ENCODE measurements at places on chromosomes 2 and 18.

GRCh38 chr18:69636529-69637301 is 236.0 kb downstream of the DOK6 start:
- DNase-seq: no peak

GRCh38 chr18:48709371-48710062 is 170.7 kb downstream of the CTIF start:
- no peak for DNase-seq

DNA sequence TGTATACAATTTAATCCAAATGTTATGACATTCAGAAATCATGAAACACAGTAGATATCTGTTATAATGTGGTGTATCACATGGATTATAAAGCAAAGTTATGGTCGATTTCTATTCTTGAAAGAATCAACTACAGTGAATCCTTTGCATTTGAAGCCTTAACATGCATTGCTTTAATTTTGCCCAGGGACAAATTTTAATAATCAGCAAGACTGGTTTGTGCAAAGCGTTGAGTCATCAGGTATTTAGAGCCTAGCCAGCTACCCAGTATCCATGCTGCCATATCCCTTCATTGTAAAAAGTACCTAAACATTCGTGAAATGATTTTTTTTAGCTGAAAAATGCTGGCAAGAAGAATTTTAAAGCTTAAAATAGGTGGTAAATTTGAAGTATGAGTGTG is 8.9 kb upstream of the SPDYA start:
- DNase-seq: no peak

DNA sequence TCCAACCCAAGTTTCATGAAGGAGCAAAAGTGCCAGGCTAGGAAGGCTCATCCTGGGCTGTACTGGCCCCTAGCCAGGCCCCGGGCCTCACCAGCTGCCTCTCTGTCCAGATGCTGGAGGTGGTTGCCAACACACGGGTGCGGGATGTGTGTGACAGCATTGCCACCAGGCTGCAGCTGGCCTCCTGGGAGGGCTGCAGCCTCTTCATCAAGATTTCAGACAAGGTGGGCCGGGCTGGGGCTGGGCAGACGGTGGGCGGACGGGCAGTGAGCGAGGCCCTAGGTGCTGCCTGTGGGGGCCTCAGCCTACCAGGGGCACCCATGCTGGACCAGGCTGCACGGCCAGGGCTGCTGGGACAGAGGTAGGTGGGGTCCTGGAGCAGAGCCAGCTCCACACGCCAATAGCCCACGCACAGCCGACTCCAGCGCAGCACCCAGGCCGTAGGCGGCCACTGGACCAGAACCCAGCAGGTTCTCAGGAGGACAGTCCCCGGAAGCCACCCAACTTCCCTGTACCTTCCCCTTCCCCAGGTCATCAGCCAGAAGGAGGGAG is 11.8 kb upstream of the GPR17 start:
- DNase-seq: no peak

DNA sequence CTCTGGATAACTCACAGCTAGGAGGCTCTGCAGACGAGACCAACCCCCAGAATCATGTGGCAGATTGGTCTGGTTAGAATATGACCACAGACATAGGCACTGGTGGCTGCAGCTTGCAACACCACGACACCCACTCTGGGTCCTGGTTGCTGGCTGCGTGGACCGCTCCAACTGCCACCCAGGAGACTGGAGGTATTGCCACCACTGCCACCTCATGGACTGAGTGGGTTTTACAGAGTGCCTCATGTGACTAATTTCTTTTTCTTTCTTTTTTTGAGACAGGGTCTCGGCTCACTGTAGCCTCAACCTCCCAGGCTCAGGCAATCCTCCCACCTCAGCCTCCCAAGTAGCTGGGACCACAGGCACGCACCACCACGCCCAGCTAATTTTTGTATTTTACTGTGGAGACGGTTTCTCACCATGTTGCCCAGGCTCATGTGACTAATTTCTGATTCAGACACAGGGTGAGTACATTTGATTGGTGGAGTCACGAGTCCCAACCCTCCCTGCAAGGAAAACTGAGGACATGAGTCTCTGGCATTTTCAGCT is 29.9 kb upstream of the NT5DC4 start:
- peak; percentile 22 for DNase-seq

DNA sequence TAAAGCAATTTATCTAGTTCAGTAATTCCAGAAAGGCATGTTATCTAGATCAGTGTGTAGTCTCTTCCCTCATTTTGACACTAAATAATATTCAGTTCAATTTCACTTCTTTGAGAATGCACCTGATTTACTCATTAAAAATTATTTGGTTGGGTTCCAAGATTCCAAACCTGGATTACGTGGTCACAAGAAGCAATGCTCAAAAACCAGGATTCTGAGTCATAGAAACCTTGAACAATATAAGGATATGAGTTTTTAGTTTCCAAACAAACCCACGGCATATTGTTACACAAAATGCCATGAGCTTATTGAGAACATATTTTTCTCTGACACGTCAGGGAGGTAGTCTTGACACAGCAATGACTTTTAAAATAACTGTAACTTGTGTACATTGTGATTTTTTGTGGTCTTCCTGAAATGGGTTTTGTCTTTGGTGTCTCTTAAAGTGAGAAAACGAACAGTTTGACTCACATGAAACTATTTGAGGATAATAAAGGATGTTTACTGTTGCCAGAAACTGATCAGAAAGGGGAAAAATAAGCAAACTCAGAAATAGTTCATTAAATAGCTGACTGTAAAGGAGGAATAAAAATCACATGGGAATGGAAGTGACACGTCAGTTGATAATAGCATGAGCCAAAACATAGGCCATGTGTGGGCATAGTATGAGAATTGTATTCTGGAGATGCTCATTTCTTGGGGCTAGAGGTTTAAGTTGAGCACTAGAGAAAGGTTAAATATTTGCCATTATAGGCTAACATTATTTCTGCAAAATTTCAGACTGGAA is 617.7 kb upstream of the CDH2 start:
- no peak for DNase-seq

DNA sequence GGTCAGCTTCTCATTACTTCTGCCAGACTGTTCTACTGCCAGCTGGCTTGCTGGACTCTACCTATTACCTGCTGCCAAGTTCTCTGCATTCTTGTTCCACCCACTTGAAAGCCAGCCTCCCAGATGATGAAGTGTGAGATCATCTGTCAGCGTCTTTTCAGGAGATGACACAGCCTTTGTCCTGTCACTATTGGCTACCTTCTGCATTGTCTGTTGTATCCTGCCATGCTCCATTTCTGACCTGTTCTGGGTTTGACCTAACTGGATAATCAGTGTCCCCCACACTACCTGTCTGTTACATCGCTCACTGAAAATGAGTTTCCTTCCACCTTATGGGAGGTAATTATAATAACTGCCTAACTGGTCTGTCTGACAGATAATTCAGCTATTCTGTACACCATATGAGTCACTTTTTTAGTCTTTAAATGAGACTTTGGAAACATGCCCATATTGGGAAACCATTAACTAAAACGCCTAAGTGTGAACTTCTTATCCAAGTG is 520.6 kb downstream of the METTL4 start:
- no peak for DNase-seq

DNA sequence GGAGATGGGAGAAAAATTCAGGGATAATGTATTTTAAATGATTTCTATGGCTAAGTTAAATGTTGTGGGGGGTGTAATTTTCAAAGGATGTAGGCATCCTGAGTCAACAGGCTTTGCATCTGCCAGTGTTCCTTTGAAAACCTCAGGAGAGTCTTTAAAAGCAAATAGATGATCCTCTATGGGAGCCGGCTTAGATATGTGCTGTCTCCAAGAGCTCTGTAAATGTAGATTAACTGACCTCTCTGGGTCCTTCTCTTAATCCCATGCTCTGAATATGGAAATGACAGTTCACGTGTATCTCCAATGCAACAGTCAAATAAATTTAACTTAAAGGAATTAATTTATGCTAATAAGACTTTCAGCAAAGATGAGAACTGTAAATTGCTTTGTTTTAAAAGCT is 292.7 kb downstream of the ERBB4 start:
- DNase-seq: no peak

DNA sequence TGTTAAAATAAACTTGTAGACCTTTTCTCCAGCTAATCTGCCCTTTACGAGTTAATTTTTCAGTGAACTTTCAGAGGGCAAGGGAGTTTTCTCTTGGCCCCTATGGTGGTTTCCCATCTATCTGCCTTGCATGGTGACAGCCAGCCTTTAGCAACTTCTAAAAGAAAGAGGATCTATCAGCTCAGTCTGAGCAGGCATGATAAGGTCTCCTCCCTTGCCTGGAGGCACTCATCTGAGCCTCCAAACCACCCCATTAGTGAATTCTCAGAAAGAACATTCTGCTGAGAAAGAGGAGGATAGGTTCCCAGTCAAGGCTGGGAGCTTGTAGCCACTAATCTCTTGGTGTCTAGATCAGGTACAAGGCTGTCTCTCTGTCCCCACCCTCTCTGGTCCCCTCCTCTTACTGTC is 10.7 kb upstream of the GYPC start:
- DNase-seq: no peak
